ENCODE measurements at places on chromosomes 12 and 14.

- DNase-seq = no peak
These were observed 97.1 kb downstream of the SCAF11 start for GRCh38 chr12:45893240-45893639.

GRCh38 chr12:12474931-12475795 is 87.5 kb downstream of the DUSP16 start:
- no peak for DNase-seq

DNA sequence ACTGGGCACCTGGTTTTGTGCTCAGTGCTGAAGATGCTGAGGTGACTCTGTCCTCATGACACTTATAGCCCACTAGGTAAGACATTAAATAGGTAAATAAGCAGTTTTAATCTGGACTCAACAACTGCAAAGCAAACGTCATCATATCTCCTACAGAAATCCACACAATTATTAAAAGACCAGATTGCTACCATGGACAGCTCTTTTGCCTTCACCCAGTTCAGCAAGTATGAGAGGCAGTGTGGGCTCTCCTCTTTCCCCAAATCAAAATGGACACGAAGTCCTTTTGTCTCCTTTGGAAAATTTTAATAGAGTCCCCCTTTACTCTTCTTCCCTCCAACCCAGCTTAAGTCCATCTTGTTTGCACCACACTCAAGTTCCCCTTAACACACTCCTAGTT is 171.1 kb downstream of the RPAP3 start:
- DNase-seq = no peak

- DNase-seq = no peak
These were observed 8.2 kb upstream of the MMP19 start for GRCh38 chr12:55850893-55851292.

- no peak for DNase-seq
These were observed 75.8 kb upstream of the GALNT9 start for GRCh38 chr12:132404951-132405741.

DNA sequence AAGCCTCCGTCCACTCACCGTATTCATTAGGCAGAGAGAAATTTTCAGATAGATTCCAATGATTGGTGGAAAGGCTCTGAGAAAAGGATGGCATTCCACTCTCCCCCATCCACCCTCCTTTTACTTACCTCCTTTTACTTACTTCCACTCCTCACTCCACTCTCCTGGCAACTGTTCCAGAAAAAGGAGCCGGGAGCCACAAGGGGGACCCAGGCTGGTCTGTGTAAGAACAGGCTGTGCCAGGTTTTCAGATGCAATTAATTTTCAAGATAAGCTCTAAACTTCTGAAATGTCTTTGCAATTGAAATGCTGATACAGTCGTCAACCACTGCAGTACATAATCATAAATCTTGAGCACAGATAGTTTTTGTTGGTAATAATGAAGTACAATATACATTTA is 248.8 kb downstream of the ANO6 start:
- no peak for DNase-seq

DNA sequence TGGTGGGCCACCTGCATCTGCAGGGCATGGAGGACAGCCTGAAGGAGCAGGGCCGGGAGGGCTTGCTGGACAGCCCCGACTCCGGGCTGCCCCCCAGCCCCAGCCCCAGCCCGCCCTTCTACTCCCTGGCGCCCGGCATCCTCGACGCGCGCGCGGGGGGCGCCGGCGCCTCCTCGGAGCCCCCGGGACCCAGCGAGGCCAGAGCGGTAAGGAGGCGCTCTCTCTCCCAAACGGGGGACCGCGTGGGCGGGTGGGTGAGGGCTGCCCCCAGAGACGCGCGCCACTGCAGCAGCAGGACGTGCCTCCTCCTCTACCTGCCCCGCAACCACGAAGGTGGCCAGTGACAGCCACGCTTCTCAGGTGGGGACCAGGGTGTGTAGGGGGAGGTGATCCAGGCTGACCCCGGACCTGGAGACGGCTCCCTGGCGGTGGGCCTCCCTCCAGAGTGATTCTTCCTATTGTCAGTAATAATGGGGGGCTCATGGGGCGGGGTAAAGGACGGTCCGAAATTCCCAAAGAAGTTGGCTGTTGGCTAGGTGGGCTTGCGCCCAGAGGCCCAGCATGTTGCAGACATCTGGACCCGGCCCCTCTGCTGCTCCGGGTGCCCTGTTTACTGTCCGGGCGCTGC is 652 bp downstream of the RFLNA start:
- DNase-seq = no peak

GRCh38 chr14:64705381-64706118 is 1.3 kb downstream of the PLEKHG3 start:
- no peak for DNase-seq

- DNase-seq = no peak
These were observed 191.8 kb downstream of the BMP4 start for GRCh38 chr14:53764846-53765245.

DNA sequence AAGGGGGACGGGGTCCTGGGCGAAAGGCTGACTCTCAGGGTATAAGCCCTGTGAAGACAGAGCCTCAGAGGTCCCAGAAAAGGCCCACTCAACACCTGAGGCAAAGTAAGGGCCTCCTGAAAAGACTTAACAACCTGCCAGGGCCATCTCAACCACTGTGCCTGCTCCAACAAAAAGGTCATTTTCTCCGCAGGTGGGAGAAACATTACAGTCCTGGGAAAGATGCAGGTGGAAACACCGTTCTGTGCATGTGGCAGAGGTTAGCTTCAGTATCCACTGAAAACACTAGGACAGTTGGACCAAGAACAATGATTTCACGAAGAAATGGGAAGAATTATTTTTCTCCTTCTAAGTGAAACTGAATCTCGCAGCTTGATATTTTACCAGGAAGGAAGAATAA is 50.9 kb downstream of the CCDC88C start:
- DNase-seq = no peak

DNA sequence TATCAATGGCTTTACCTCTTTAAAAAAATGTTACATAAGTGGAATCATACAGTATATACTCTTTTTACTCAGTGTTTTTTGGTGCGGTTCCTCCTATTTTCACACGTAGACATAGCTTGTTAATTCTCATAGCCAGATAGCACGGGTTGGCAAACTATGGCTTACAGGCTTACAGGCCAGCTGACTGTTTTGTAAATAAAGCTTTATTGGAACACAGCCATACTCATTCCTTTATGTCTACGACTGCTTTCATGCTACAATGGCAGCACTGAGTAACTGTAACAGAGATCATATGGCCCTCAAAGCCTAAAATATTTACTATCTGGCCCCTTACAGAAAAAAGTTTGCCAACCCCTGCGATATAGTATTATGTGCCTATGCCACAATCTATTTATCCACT is 5.8 kb upstream of the DAAM1 start:
- DNase-seq = no peak

GRCh38 chr12:62930546-62931425 is 4.2 kb downstream of the PPM1H start:
- DNase-seq = no peak

- DNase-seq = no peak
These were observed 23.5 kb upstream of the OASL start for GRCh38 chr12:121062391-121063045.

- DNase-seq = peak; percentile 66
These were observed 102.8 kb downstream of the TGFB3 start for GRCh38 chr14:75879031-75879430.

DNA sequence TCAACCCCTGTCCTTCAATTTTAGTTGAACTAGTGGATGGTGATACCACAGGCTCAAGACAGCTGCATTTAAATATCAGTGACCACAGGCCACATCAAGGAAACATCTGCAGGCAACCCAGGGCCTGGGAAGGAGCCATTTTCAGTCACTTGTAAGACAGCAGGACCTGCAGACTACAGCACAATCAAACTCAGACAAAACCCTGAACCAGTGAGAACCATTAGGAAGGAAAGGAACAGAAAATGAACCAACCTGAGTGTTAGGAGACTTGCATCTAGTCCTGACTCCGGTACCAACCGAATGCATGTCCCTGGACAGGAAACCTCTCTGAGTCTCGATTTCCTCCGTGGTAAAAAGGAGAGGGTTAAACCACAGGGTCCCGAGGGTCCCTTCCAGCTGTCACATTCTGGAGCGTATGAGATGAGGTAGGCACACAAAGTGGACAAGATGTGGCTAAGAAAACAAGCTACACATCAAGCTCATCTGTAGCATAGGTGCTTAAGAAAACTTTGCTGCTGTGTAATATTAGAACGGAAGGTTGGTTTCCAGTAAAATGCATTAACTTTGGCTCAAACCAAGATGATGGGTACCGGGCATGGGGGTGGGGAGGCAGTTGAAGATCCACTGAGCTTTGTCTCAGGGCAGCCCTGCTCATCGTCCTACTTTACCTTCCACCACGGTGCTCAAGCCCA is 1.6 kb upstream of the CDKN1B start:
- no peak for DNase-seq

DNA sequence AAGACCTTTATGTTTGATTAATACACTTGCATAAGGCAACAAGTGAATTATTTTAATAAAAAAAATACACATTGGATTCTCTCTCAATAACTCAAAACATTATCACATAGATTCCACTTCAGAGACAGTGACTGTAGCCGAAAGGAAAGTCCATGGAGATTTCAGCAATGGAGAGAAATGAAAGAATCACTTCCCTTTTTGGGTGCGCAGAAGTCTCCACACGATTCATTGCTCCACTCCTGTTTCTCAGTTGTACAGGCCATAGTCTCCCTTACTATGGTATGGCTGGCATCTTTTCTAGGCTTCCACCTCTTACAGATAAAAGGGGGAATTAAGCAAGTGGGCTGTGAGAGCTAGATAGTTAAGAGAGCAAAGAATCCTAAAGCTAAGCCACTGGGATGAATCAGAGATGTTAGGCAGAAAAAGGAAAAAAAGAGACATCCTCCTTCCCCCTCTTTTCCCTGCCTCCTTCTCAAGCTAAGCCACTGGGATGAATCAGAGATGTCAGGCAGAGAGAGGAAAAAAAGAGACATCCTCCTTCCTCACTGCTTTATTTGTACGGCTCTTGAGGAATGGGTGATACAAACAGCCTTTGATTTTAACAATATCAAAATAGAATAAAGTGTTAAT is 16.3 kb downstream of the ST8SIA1 start:
- DNase-seq = no peak

GRCh38 chr14:100423317-100424010 is 100.3 kb downstream of the SLC25A47 start:
- no peak for DNase-seq

DNA sequence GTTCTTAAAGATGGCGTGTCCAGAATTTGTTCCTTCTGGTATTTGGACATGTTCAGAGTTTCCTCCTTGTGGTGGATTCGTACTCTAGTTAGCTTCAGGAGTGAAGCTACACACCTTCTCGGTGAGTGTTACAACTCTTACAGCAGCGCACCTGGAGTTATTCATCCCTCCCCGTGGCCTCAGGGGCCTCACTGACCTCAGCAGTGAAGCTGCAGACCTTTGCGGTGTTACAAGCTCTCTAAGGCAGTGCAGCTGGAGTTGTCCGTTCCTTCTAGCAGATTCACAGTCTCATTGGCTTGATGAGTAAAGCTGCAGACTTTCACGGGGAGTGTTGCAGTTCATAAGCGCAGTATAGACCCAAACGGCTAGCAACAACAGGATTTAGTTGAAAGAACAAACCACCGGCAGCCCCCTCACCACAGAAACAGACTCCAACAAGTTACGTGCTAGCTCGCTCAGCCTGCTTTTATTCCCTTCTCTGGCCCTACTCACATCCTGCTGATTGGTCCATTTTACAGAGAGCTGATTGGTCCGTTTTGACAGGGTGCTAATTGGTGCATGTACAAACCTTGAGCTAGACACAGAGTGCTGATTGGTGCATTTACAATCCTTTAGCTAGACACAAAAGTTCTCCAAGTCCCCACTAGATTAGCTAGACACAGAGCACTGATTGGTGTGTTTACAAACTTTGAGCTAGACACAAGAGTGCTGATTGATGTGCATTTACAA is 4.5 kb upstream of the CDKN3 start:
- no peak for DNase-seq

DNA sequence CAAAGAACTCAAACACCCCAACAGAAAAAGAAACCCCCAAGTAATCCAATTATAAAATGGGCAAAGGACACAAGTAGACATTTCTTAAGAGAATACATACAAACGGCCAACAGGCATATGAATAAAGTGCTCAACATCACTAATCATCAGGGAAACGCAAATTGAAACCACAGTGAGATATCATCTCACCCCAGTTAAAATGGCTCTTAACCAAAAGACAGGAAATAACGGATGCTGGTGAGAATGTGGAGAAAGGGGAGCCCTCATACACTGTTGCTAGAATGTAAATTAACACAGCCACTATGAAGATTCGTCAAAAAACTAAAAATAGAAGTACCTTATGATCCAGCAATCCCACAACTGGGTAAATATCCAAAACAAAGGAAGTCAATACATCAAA is 52.4 kb downstream of the CLMN start:
- DNase-seq = no peak

- DNase-seq = no peak
These were observed 4.5 kb downstream of the DCN start for GRCh38 chr12:91178139-91178561.

- no peak for DNase-seq
These were observed 146.8 kb upstream of the RASSF8 start for GRCh38 chr12:25811656-25812126.

GRCh38 chr14:65170768-65171507 is 68.6 kb upstream of the MAX start:
- peak; percentile 36 for DNase-seq

DNA sequence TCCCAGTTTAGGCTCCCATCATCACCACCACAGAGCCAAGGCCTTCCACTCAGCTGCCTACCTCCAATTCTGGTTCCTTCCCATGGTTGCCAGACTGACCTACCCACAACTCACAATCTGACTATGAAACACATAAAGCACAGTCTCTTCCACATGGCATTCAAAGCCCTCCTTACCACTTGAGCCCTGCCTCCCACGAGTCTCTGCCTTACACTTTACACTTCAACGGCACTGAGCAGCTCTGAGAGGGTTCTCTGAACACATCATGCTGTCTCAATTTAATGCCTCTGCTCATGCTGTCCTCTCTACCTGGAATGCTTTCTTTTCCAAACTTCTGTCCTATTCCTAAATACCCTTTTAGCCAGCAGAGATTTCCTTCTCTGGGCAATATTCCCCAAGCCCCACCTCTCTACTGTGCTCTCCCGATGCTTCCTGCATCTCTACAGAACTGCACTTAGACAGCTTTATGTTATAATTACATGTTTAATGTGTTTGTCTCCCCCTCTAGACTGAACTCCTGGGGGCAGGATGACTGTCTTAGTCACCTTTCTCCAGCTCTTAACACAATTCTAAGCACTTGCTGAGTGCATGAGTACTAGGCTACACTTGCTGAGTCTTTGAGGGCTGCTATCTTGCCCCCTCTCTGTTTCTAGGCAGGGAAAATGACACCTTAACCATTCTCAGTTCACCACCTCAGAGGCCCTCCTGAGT is 23.5 kb downstream of the FMNL3 start:
- no peak for DNase-seq

DNA sequence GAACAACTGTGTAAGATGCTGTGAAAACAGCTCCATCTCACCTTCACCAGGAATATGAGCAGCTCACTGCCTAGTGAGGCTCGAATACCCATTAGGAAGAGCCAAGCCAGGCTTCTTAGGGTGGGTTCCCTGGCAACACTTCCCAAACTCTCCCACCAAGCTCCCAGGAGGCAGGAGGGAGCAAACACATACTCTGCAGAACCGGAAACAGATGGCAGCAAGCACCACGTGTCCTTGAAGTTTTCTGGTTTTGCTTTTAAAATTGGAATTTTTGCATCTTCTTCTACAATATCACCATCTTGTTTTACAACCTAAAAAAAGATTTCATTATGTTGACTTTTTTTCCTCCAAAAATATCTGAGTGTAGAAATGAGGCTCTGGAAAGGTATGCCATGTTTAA is 186.7 kb downstream of the ZFP36L1 start:
- DNase-seq = no peak

- DNase-seq = no peak
These were observed 63.8 kb downstream of the FIGNL2 start for GRCh38 chr12:51784688-51785087.

Measured in AG04450 (cell line).